ENCODE measurements at places on chromosomes 4 and X. TPM values are rescaled to one million over a fixed set of nuclear protein-coding genes. Genes with fewer than 3 reads are reported as not detected.

Gene TMPRSS11D
- 0.04 TPM for polyA plus RNA-seq

Gene SYP
- polyA plus RNA-seq: 3.1 TPM

Gene NDNF
- polyA plus RNA-seq: 68.5 TPM

Gene TMPRSS11A
- not detected for polyA plus RNA-seq

Gene SORBS2
- 80.9 TPM for polyA plus RNA-seq

Gene MAOB
- 59.9 TPM for polyA plus RNA-seq

Gene USP17L10
- polyA plus RNA-seq: not detected

Gene SH3D19
- 28.9 TPM for polyA plus RNA-seq

Gene VEGFD
- polyA plus RNA-seq: 0.55 TPM

Gene SLIT2
- polyA plus RNA-seq: 46.9 TPM

Gene MAGEA11
- not detected for polyA plus RNA-seq

Gene SHOX
- 0.09 TPM for polyA plus RNA-seq

Gene RNF212
- 10.8 TPM for polyA plus RNA-seq

Gene PSMD10
- 83.7 TPM for polyA plus RNA-seq

Gene PAGE1
- polyA plus RNA-seq: not detected

Gene GPC3
- 1,112 TPM for polyA plus RNA-seq

Gene BMPR1B
- polyA plus RNA-seq: 26.8 TPM

Gene ARR3
- polyA plus RNA-seq: not detected

Gene POLA1
- 18.9 TPM for polyA plus RNA-seq

Gene NXF2B
- polyA plus RNA-seq: 1.9 TPM

Gene TLR8
- polyA plus RNA-seq: 0.30 TPM

Gene SMPX
- 0.39 TPM for polyA plus RNA-seq

Gene NALF2
- 0.82 TPM for polyA plus RNA-seq

Gene IGSF1
- polyA plus RNA-seq: 22.9 TPM

Gene C4orf51
- not detected for polyA plus RNA-seq

Gene TRAM1L1
- polyA plus RNA-seq: 21.9 TPM

Gene MGARP
- 0.42 TPM for polyA plus RNA-seq

Gene GLRB
- polyA plus RNA-seq: 15.5 TPM

Gene SMIM31
- polyA plus RNA-seq: 0.36 TPM

Gene BRS3
- polyA plus RNA-seq: 0.07 TPM

Gene IL15
- polyA plus RNA-seq: 1.7 TPM

Gene PNCK
- polyA plus RNA-seq: 11.4 TPM

Gene GPR143
- polyA plus RNA-seq: 13.7 TPM

Gene ZAR1
- not detected for polyA plus RNA-seq

Gene ERCC6L
- 5.2 TPM for polyA plus RNA-seq

Gene PASD1
- polyA plus RNA-seq: not detected

Gene SASH3
- polyA plus RNA-seq: 2.1 TPM

Gene CXorf51A
- polyA plus RNA-seq: not detected

Gene PUDP
- 25.3 TPM for polyA plus RNA-seq

Gene TEX13D
- polyA plus RNA-seq: not detected

Gene MOB1B
- polyA plus RNA-seq: 46.2 TPM

All from right renal pelvis (tissue), 4 donors.